Activated T-cell treated with anti-CD3 and anti-CD28 coated beads, Interleukin-2, amount 50 U/mL, for 48 hours (primary cell): ENCODE measurements at places on chromosomes 7 and 10.

DNA sequence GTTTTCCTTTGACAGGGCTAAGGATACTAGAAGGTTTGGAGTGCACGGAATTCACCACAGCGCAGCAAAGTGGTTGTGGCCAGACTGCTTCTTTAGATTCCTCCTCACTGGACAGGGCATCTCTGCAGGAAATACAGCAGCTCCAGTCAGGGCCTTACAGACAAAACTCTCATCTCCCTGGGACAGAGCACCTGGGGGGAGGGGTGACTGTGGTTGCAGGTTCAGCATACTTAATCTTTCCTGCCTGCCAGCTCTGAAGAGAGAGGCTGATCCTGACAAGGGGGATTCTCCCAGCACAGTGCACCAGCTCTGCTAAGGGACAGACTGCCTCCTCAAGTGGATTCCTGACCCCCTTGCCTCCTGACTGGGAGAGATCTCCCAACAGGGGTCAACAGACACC lies 1257.9 kb downstream of the NXPH1 start:
- no peak for DNase-seq

DNA sequence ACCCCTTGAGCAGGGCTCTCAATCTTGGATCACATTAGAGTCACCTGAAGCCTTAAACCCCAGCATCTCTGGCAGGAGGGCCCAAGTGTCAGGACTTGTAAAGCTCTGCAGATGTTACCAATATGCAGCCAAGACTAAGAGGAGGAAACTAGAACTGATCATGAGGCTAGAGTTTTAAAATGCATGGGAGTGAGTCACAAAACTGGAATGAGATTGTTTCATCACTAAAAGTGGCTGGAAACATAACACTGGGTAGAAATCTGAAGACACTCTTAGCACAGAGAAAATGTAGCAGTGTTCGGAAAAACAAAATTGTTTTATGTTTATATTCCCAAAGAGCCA lies 63.3 kb upstream of the GHITM start:
- DNase-seq = no peak

DNA sequence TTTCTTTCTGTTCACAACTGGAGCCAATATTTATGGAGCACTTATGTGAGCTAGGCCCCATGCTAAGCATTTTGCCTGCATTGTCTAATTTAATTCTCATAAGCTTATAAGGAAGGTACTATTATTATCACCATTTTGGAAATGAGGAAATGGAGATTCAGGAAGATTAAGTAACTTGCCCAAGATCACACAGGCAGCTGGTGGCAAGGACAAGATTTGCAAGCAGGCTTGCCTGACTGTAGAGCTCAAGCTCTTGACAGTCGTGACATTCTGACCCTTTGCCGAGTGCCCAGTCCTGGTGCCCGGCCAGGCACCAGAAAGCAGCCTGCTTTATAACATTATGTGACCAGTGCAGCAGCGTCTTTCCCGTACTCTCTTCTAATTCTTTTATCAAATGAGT lies 38.2 kb downstream of the WNT2 start:
- DNase-seq = no peak

DNA sequence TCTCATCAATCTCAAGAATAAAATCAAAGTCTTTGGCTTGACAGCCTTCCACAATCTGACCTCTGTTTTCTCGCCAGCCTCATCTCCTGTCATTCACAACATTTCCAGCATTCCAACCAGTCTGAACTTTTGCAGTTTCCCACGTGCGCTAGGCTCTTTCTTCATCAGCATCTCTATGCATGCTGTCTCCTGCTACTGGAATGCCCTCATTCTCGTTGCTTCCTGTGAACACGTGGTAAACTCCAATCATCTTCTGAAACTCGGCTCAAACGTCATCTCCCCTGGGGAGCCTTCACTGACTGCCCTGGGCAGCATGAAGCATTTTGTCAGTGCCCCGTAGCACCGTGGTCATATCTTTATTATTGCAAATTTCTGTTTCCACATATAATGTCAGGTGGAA lies 12.2 kb upstream of the RSBN1L start:
- no peak for DNase-seq

GRCh38 chr7:95105627-95106026 lies 198.2 kb downstream of the PPP1R9A start:
- no peak for DNase-seq

DNA sequence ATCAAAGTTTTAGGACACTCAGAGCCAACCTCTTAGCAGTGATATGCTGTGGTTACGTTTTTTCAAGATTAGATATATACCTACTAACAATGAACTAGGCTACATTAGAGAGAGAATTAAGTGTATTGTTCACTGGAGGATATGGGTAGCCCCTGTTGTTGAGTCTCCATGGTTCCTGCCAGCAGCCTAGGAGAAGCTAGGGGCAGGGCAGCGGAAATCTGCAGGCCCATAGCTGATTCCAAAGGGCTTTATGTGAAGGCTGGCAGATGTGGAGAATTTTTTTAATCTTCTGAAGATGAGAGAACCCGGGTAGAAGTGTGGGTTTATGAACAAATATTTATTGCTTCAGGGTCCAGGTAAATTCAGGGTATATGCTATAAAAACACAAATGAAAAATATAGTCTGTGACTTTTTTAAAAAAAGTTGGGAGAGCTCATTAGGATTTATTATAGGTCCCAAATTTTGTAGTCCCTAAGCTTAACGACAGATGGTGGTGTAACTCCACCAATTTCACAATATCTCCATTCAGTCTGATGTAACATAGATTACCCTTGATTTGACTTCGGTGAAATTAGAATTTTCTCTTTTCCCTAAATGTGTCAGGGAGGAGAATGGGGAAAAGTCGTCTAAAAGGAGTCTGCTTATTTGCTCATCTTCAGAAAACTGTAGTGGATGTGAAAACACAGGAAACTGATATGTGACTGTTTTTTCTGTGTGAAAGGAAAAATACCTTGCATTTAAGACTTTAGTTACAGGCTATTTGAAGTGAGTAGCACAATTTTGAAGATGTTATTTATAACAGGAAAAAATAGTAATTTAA lies 163.0 kb upstream of the PPP1R3A start:
- no peak for DNase-seq

DNA sequence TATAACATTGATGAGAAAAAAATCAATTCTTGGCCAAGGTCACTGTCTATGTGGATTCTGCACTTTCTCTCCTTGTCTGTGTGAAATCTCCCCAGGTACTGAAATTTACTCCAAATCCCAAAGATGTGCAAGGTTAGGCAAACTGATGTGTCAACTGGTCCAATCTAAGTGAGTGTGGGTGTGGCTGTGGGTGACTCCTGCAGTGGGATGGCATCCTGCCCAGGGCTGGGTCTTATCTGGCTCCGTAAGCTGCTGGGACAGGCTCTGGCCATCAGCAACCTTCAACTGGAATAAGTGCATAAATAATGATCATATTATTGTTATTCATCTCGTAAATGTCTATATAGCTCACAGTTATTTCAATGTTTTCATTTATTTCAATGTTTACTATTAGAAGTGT lies 79.3 kb downstream of the JCAD start:
- DNase-seq = no peak

GRCh38 chr7:158487631-158488151 lies 99.9 kb downstream of the PTPRN2 start:
- no peak for DNase-seq

DNA sequence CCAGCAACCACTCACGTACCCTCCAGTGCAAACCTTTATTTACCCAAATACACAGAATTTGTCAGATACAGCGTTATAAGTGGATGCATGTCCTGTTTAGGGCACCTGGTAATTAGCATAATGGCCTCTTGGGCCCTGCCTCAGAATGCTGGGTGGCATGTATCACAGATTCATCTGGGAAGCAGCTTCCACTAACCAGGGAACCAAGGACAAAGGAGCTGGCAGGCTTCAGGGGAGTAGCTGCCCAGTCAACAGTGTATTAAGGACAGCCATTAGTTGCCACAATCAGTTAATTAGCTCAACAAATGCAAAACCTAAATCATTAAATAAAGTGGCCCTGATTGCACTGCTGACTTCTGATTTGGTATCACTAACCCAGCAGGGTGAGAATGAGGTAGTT lies 105.7 kb downstream of the RAPGEF5 start:
- no peak for DNase-seq

DNA sequence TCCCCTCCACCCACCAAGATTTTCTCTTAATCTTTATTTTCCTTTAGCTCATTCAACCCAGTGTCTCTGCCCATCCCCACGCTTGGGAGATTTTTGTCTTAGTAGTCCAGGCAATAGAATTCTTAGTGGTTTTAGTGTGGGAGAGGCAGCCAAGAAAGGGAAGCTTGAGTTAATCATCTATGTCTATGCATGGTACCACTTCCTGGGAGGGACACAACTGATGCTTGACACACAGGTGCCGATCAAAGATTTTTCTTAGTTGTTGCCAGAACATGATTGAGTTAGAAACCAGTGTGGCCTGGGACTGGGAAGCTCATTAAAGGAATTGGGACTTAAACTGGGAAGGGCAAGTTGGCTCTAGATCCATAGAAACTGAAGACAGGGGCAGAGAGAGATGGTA lies 3.1 kb downstream of the STRA8 start:
- peak; percentile 13 for DNase-seq

DNA sequence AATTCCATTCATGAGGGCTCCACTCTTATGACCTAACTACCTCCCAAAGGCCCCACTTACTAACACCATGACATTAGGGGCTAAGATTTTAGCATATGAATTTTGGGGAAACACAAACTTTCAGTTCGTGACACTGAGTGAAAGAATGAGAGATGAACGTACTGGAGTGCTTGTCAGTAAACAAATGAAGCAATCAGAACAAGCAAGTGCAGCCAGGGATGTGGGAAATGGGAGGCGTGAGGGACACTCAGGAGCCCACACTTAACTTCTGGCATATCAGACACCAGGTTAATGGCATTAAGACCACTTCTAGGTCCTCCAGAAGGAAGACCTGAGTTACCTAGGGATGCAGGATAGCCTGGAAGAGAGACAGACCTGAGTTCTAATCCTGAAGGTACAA lies 2.3 kb upstream of the MDFIC start:
- DNase-seq = no peak

- peak; percentile 77 for DNase-seq
Measured at GRCh38 chr10:80664071-80664680, 126.5 kb downstream of the SH2D4B start.

DNA sequence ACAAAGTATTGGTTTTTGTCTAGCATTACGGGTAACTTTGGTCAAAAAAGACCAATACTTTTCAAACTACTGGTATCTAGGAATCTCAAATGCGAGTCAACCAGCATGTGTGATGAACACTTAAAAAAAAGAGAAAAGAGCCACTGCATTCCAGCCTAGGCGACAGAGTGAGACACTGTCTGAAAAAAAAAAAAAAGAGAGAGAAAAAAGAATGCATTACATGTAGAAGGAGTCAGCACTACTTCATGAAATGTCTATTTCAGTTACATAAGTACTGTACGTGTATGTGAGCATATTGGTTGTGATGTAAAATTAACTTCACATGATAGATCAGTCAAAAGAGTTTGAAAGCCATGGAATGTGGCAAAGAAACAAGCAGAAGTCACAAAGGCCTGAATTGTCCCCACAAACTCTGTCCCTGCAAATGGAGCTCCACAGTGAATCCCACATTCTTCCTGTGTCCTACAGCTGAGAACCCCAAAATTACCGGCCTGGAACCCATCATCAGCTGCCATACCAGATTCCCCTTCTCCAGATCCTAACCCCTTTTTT lies 1.6 kb downstream of the DENND11 start:
- DNase-seq = no peak

DNA sequence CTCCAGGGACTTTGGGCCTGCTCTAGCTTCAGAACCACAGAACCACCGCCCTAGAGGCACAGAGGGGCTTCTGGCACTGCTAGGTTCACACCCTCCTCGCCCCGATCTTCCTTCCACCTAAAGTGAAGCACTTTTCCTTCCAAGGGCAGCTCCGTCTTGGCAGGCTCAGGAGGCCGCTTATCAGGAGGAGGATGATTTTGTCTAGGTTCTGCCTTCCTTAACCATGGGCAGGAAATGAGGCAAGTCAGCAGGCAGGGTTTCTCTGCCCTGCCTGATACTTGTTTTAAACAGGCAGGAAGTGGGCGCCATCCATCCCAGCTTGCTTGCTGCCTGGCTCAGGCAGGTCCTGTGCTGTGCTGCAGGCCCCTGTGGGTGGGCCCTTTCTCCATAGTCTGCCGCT lies 8.3 kb upstream of the ATP6V0E2 start:
- peak; percentile 69 for DNase-seq

DNA sequence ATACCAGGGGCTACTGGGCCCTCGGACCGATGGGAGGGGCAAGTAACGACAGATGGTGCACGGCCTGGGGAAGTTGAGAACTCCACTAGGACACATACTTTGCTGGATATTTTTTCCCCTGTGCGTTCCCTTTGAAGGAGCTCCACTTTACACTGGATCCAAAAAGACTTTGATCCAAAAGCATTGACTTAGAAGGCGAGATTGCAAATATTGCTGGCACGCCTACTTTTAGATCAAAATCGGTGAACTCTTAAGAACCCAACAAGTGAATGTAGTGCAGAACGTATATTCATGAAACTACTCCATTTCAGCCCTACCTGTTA lies 436 bp upstream of the SLC25A13 start:
- DNase-seq = no peak

DNA sequence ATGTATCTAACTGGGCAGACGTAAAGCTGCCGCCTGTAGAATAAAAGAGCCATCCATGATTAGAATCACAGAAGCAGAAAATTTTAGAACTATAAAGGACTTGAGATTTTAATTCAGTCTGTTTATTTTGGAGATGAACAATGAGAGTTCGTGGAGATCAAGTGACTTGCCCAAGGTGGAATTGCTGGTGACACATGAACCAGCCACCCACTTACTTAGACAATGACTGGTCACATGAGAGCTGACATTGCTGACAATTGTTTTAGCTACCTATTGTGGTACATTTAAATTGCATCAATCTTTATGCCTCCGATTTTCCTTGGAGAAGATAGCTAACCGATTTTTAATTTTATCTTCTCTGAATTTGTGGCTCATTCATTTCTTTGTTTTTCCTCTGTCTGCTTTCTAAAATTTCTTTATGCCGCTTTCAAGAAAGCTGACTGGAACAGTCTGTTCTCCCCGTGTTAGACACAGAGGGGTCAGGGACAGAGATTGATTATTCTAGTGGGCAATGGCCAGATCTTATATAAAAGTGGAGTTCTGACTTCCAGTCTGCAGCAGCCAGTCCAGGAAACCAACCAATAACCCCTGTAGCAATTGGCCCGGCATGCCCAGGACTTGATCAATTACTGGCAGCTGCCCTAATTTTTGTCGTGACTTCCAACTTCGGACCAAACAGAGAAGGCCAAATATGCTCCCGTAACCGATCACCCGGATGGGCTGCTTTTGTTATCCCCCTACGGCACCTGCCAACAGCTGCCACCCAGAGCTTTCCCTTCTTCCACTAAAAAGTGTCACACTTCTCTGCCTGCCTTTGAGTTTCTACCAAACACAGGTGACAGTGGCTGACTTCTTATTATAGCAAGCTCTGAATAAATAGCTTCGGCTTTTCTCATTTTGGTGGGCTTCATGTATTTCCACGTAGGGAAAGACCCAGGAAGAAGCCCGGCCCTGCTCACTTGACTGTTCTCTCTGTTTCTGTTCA lies 241.6 kb downstream of the CAMK1D start:
- DNase-seq = no peak

DNA sequence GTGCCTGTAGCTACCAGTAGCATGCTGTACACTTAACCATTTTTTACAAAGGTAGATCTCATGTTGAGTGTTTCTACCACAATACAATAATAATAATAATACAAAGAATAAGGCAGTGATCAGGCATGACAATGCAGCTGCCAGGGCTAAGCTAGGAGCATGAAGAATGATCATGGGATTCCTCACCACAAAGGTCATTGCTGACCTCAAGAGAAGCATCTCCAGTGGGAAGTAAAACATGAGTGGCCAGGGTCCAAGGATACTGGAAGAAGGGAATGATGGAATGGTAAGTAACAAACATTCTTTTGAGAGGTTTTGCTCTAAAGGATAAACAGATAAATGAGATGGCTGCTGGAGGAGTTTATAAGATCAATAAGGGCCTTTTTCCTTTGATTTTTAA lies 591.1 kb downstream of the TNS3 start:
- DNase-seq = no peak
